ENCODE measurements at places on chromosomes 2 and 18.

GRCh38 chr18:10226971-10227370 lies 227.5 kb upstream of the APCDD1 start:
- DNase-seq: no peak

- DNase-seq: no peak
Measured at GRCh38 chr18:56460581-56460980, 177.8 kb downstream of the TXNL1 start.

- DNase-seq: peak; percentile 23
Measured at GRCh38 chr18:6414723-6415417, at the start of gene L3MBTL4. L3MBTL4 (minus strand) TSS chr18:6414911; CDS start chr18:6311625, 103,286 bp downstream.

GRCh38 chr2:232300894-232301387 lies 77.6 kb upstream of the ALPP start:
- no peak for DNase-seq

GRCh38 chr2:30464544-30465170 lies 17.6 kb downstream of the LCLAT1 start:
- no peak for DNase-seq

DNA sequence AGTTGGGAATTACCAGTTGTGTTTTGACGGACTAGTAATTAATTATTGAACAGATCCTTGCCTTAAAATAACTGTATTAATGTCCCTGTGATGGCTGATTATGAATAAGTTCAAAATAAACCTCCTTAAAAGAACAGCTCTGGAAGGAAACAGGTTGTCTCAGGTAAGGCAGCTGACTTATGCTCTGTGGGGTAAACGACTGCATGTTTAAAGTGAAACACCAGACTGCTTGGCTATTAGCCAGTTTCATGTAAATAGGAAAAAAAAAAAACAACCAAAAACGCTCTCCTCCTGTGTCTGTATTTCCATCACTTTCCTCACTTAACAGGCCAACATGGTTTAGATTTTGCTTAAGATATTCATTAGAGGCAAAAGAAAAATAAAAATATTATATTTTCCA lies 243.6 kb downstream of the TMEM182 start:
- no peak for DNase-seq

- no peak for DNase-seq
Measured at GRCh38 chr2:225017713-225018112, 24.6 kb downstream of the DOCK10 start.

- DNase-seq: no peak
Measured at GRCh38 chr2:15802657-15803542, 137.4 kb upstream of the MYCN start.

- no peak for DNase-seq
Measured at GRCh38 chr2:68482296-68482820, 15.0 kb downstream of the APLF start.

- no peak for DNase-seq
Measured at GRCh38 chr2:219461047-219461514, 26.4 kb downstream of the SPEG start.

- DNase-seq: no peak
Measured at GRCh38 chr2:101037161-101037755, 35.2 kb downstream of the RPL31 start.

GRCh38 chr2:16960579-16960978 lies 294.9 kb upstream of the CYRIA start:
- no peak for DNase-seq

- no peak for DNase-seq
Measured at GRCh38 chr2:45794134-45794617, 142.7 kb downstream of the PRKCE start.

- DNase-seq: no peak
Measured at GRCh38 chr18:79760348-79760747, 37.4 kb upstream of the KCNG2 start.

DNA sequence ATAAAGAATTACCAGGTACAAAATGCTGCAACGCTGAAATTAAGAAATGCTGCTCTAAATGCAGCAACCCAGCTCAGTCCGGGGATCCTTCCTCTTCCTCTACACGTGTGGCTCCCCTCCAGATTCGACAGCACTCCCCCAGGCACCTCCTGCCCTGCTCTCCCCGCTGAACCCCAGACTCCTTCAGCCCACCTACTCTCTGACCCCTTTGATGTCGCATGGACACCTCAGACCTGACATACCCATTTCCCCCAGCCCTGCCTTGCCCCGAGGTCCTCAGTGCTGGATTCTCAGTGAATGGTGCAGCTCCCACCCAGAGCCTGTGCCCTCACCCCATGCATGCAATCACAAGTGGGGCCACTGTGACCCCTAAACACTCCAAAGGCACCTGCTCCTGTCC lies 4.6 kb upstream of the ADRA2B start:
- DNase-seq: no peak

- no peak for DNase-seq
Measured at GRCh38 chr2:165410276-165410675, 59.2 kb upstream of the CSRNP3 start.

GRCh38 chr2:137846993-137847392 lies 117.3 kb upstream of the HNMT start:
- DNase-seq: no peak

- no peak for DNase-seq
Measured at GRCh38 chr18:55221622-55222021, 262.4 kb upstream of the CCDC68 start.

DNA sequence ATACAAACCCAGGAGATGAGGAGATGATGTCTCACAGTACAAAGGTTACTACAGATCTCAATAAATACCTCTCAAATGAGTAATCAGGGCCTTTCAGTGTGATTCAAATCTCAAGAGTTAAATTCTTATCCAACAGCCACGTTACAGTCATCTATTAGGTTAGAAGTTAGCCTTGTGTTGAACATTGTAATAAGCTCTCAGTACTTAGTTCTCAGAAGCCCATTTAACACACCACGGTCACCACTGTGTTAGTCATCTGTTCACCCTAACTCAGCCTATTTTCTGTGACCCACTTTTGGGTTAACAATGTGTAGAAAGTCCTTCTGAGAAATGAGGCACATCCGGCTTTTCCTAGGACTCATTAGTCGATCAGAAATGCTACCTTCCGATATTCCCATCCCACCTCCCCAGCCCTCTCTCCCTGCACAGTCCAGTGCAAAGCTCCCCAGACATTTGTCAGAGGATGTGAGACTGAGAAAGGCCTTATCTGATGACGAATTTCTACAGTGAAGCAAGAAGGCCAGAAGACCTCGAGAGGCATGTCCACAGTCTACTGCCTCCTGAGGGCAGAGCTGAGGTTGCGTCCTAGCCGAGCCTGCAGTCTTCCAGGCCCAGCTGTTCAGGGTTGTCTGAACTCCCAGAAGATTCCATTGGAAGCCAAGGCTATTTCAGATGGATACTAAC lies 92.6 kb downstream of the ACTR2 start:
- peak; percentile 46 for DNase-seq

DNA sequence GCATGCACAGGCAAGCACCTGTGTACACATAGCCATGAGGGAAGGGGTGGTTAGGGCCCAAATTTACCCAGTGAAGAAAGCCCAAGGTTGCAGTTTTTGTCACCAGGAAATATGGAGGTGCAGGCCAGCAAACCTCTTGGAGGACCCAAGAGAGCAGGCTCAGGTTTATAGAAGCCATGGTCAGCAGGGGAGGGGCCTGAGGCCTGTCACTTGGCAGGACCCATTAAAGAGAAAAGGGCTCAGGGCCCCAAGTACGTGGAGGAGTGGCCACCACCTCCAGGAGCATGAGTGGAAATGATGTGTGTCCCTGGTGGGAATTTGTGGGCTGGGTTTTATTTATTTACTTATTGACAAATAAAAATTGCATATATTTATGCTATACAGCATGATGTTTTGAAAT lies 192.9 kb downstream of the HAUS1 start:
- no peak for DNase-seq

- no peak for DNase-seq
Measured at GRCh38 chr2:231884438-231885140, 41.6 kb downstream of the NPPC start.

DNA sequence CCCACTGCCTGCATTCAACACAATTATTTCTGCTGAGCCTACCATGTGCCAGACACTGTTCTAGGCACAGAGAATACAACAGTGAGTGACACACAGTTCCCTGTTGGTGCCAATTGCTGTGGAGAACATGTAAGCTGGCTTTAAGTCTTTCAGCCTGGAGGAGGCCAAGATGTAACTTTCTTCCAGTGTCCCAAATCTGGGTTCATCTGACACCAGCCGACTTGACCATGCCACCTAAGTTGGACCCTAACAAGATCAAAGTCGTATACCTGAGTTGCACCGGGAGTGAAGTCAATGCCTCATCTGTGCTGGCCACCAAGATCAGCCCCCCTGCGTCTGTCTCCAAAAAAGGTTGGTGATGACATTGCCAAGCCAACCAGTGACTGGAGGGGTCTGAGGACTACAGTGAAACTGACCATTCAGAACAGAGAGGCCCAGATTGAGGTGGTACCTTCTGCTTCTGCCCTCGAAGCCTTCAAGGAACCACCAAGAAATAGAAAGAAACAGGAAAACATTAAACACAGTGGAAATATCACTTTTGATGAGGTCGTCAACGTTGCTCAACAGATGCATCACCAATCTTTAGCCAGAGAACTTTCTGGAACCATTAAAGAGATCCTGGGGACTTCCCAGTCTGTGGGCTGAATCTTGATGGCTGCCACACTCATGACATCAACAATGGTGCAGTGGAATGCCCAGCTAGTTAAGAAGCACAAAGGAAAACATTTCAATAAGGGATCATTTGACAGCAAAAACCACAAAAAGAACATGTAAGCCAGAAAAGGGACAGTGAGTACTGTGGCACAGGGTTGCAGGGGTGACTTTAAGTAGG lies 6.3 kb downstream of the TRABD2A start:
- peak; percentile 32 for DNase-seq

- no peak for DNase-seq
Measured at GRCh38 chr2:216539791-216540241, 41.2 kb downstream of the RPL37A start.

GRCh38 chr18:54775686-54776085 lies 52.6 kb upstream of the RAB27B start:
- DNase-seq: no peak

DNA sequence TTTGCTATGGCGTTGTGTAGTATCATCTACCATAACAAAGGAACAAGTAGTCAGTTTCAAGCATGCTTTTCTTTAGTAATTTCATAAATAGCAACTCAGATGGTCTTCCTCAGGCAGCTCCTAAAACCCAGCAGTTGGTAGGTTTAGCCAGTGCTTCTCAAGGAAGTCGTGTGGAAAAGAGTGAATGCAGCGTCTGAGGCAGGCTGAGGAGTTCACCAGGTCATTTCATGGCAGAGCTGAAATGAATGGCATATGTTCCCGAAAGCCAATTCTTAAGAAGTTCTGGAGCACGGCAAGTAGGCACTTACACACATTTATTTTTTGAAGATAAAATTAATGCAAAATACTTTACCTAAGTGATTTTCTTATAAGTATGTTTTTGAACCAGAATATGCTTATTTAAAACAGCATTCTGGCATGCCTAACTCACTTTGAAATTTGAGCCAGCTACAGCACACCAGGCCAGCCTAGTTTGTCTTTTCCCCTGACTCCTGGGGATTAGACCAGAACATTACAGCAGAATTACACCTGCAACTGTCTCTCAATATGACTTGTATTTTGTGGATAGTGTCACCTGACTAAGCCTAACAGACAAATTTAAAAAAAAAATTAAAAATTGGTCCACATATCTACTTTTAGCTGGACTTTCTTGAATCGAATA lies 62.2 kb downstream of the OSBPL6 start:
- no peak for DNase-seq

DNA sequence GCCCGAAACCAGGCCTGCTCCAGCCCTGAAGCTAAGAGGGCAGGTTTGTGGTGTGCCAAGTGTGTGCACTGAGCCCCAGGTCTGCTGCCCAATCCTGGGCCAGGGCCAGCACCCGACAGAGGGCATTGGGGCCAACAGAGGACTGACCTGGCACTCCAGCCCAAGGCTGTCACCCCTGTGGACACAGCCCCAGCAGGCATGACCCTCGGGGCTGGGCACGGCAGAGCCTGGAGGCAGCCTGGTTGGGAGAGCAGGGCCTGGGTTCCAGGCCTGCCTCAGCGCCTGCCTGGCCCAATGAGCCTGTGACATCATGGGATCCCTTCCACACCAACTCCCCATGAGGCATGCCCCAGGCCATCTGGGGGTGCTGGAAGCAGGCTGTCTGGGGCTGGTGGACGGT lies 10.8 kb upstream of the SNED1 start:
- no peak for DNase-seq

DNA sequence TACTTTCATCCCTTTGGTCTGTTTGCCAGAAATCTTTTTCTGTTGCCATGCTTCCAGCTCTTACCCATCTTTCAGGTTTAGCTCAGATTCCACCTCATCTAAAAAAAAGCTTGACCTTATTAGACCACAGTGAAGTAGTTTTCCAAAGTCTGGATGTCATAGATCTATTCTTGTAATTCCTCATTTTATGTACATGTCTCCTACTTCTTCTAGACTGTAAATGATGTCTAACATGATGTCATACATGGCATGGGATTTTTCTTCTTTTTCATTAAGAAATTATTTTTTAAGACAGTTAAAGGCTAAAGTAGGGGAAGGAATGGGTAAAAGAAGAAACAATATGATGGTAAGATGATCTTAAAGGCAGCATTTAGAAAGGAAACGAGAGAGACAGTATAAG lies 11.3 kb downstream of the GLS start:
- no peak for DNase-seq

- no peak for DNase-seq
Measured at GRCh38 chr2:131542438-131543384, 15.0 kb downstream of the CCDC74A start.
